Activated CD8-positive, alpha-beta T cell treated with anti-CD3 and anti-CD28 coated beads for 36 hours (primary cell): ENCODE measurements at places on chromosomes 13 and 19. TPM values are rescaled to one million over a fixed set of nuclear protein-coding genes. Genes with fewer than 3 reads are reported as not detected.

The RGL3 gene
- total RNA-seq = not detected

The ZNF433 gene
- total RNA-seq = 1.5 TPM

DNA sequence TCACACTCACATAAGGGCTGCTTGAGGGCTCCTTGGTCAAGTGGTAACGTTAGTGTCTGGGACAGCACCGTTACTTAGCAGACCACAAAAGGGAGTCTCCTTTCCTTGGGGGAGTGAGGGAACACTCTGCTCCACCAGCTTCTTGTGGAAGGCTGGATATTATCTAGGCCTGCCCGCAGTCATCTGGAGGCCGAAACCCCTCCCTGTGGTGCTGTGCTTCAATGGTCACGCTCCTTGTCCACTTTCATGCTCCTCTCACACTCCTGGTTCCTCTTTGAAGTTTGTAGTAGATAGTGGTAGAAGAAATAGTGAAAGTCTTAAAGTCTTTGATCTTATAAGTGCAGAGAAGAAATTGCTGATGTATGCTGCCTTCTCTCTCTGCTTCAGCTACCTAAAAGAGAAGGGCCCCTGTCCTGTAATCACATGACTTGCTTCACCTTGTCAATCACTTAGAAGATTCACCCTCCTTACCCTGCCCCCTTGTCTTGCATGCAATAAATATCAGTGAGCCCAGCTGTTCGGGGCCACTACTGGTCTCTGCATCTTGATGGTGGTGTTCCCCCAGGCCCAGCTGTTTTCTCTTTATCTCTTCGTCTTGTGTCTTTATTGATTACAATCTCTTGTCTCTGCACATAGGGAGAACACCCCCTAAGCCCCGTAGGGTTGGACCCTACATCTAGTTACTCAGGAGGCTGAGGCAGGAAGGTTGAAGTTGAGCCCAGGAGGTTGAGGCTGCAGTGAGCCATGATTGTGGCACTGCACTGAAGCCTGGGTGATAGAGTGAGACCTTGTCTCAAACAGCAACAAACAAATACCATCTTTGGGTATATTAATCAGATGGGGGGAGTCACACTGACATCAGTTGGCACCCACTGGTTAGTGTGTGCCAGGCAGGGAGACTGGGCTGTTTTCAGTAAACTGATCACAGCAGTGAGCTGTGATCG is 11.6 kb upstream of the MZF1 start:
- H3K4me3 ChIP-seq = no peak overlapping the region
- no peak overlapping the region for H3K27ac ChIP-seq
- peaks cover 10% of the 10 kb centered on the region for H3K4me1 ChIP-seq
- peaks cover 16% of the 10 kb centered on the region for H3K36me3 ChIP-seq
- no peak for DNase-seq

DNA sequence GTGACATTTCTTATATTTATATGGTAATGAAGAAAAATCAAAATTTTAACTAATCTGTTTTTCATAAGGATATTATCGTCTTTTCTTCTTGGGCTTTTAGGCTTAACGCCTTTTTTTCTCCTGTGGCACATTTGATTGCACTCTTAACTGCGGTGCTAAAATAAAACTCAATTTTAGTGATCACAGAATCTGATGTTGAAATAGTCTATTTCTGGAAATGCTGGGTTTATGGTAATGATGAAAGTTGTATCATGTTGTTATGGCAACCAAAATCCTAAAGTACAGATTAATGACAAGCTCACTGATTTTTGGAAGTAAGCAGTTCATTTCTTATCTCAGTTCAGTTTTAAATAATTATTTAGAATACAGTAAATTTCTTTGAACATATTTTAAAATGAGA is 85.3 kb downstream of the COG6 start:
- H3K36me3 ChIP-seq = peaks cover 16% of the 10 kb centered on the region
- DNase-seq = no peak
- H3K27ac ChIP-seq = no peak overlapping the region
- no peak overlapping the region for H3K4me3 ChIP-seq
- no peaks in the 10 kb centered on the region for H3K27me3 ChIP-seq

DNA sequence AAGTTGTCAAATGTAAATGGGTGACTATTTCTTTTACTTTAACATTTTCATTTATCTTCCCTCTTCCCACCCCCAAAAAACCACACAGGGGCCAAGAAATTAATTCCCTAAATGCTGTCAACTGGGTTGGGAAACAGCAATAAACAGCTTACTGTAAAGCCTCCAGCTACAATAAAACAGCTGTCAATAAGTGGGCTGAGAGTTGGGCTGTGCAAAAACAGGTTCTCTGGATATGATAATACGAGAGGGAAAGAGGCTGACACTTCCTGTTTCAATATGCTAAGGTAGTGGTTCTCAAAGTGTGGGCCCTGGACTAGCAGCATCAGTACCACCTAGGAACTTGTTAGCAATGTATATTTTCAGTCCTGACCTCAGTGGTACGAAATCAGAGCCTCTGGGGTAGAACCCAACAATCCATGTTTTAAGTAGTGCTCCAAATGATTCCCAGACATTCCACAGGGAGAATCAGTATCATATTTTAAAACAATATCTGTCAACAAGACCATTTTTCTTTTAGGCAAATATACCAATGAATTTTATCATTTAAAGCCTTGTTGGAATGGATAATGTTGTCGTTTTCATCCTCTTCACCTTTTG is 8.4 kb downstream of the PCDH9 start:
- DNase-seq = no peak
- H3K36me3 ChIP-seq = no peaks in the 10 kb centered on the region
- H3K27ac ChIP-seq = no peak overlapping the region
- H3K27me3 ChIP-seq = peaks cover 2% of the 10 kb centered on the region

DNA sequence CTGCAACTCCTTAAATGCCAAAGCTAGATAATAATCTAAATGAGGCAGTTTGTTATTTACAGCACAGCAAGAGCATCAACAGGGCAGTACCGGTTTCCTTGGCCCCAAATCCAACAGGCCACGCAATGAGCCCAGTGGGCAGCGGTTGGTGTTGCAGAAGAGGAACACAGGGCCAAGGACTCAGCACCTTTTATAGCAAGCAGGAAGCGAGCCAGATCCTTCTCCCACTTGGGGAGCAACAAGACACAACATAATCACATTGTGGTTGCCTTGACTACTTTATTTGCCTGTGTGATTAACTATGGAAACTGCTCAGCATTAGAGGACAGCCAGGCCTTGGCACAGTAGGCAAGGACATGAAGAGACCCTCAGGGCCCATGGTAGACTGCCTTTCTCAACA is 67.1 kb upstream of the HTR2A start:
- no peak for DNase-seq
- H3K27ac ChIP-seq = no peak overlapping the region
- no peak overlapping the region for H3K4me3 ChIP-seq
- no peaks in the 10 kb centered on the region for H3K4me1 ChIP-seq

The MBD3L2B gene
- total RNA-seq = not detected

DNA sequence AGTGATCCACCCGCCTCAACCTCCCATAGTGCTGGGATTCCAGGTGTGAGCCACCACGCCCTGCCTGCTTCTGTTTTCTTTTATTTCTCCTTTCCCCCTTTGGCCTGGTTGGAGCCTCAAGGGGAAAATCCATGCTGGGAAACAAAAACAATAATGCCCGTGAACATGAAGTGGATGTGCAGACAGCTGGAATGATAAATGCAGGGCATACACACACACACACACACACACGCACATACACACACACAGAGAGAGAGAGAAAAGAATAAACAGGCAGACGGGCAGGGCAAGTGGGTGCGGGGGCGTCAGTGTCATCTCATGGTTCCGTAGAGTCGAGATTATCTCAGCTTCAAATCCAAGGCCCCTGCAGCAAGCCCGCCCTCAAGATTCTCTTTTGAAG is 4.4 kb upstream of the PLEKHF1 start:
- DNase-seq = peak; percentile 88
- H3K4me1 ChIP-seq = peaks cover 36% of the 10 kb centered on the region
- H3K36me3 ChIP-seq = peaks cover under 1% of the 10 kb centered on the region
- peak overlapping the region; percentile 75 for H3K27ac ChIP-seq

DNA sequence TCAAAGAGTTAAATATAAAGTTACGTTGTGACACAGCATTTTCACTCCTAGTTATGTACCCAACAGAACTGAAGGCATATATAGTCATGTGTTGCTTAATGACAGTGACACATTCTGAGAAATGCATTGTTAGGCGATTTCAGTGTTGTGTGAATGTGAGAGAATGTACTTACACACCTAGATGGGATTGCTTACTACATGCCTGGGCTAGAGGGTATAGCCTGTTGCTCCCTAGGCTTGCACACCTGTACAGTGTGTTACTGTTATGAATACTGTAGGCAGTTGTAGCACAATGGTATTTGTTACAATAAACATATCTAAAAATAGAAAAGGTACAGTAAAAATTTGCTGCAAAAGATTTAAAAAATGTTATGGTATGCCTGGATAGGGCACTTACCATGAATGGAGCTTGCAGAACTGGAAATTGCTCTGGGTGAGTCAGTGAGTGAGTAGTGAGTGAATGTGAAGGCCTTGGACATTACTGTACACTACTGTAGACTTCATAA is 89.2 kb downstream of the DHRS12 start:
- H3K36me3 ChIP-seq = no peaks in the 10 kb centered on the region
- no peak overlapping the region for H3K4me3 ChIP-seq
- no peaks in the 10 kb centered on the region for H3K27me3 ChIP-seq
- H3K4me1 ChIP-seq = no peaks in the 10 kb centered on the region

DNA sequence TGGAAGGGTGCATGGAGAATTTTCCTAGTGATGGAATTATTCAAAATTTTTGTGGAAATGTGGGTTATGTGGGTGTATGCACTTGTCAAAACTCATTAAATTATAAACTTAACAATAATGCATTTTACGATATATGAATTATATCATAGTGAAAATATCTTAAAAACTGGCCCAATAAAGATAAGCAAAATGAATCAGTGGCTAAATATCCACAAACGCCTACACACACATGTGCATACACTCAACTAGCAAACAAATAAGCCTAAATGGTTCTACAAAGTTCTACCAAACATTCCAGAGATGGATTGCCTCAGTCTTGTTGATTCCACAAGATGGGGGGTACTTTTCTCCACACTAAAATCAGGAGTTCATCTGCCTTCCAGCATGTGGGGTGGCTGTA is 349.5 kb downstream of the TSHZ3 start:
- no peak overlapping the region for H3K27ac ChIP-seq
- no peak for DNase-seq
- H3K36me3 ChIP-seq = no peaks in the 10 kb centered on the region
- H3K27me3 ChIP-seq = peaks cover 5% of the 10 kb centered on the region

DNA sequence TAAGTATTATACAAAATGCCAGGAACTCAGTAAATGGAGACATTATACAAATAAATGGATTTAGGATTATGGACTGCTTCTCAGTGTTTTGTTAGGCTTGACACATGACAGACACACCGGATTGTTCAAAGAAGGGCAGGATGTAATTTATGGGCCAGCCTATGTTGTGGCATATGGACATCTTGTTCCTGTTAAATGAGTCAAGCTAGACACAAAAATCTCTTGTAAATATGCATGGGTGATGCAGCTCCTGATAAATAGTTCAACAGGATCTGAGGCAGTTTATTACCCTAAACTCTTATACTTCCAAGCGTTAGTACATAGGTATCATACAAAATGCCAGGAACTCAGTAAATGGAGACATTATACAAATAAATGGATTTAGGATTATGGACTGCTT is 502.3 kb downstream of the TBC1D4 start:
- H3K27me3 ChIP-seq = peaks cover 5% of the 10 kb centered on the region
- DNase-seq = no peak
- no peaks in the 10 kb centered on the region for H3K36me3 ChIP-seq
- H3K27ac ChIP-seq = no peak overlapping the region
- no peak overlapping the region for H3K4me3 ChIP-seq

GRCh38 chr19:41500443-41500842 is 57.5 kb downstream of the ERICH4 start:
- peaks cover 3% of the 10 kb centered on the region for H3K4me1 ChIP-seq
- DNase-seq = no peak
- no peaks in the 10 kb centered on the region for H3K36me3 ChIP-seq
- H3K27me3 ChIP-seq = peaks cover 15% of the 10 kb centered on the region
- H3K27ac ChIP-seq = no peak overlapping the region
- H3K4me3 ChIP-seq = no peak overlapping the region

DNA sequence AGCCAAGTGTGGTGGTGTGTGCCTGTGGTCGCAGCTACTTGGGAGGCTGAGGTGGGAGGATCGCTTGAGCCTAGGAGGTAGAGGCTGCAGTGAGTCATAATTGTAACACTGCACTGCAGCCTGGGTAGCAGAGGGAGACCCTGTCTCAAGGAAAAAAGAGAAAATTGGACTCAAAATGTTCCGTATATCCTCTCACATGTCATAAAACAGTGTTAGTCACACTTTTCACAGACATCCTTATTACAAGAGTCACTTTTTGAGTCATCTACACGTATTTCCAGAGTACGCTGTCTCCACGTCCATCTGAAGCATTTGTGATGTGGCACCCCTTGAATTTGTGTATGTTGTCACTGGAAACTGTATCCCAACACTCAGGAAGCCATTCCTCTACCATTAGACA is 133.0 kb downstream of the SIPA1L3 start:
- H3K36me3 ChIP-seq = no peaks in the 10 kb centered on the region
- no peak for DNase-seq
- H3K27ac ChIP-seq = no peak overlapping the region
- H3K4me3 ChIP-seq = no peak overlapping the region
- H3K27me3 ChIP-seq = no peaks in the 10 kb centered on the region

- H3K27me3 ChIP-seq = no peaks in the 10 kb centered on the region
- H3K4me1 ChIP-seq = no peaks in the 10 kb centered on the region
- no peaks in the 10 kb centered on the region for H3K36me3 ChIP-seq
These were observed 89.7 kb downstream of the FRY start for GRCh38 chr13:32121316-32121715.

DNA sequence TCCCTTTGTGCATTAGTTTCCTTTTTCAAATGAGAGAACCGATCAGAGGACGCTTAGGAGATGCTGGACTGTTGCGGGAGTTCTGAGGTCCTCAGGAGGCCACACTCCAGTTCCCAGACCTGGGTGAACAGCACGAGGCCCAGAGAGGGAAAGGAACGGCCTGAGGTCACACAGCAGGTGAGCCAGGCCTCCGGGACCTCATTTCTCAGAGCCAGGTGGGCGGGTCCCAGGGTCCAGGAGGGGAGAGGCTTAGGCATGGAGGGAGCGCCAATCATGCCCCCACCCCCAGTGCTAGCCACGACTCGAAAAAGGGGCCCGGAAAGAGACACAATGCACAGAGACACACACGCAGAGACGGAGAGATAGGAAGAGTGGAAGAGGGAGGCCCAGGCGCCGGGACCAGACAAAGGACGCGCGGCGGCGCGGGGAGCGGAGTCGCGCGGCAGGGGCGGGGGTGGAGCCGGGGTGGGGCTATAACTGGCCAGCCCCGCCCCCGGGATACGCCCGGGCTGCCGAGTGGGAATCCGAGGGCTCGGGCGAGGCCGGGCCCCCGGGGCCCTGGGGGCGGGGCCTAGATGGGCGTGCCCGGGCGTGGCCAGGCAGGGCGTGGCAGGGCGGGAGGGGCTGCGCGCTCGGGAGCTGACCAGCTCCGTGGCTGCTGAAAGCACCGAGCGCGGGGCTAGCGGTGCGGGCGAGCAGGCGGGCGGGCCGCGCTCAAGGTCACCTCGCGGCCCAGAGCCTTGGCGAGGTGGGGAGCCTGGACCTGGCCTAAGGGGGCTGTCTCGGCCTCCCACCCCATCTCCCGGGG is 1.6 kb downstream of the ELAVL3 start:
- peak; percentile 32 for DNase-seq
- H3K36me3 ChIP-seq = peaks cover 6% of the 10 kb centered on the region
- peaks cover 18% of the 10 kb centered on the region for H3K4me1 ChIP-seq
- H3K27me3 ChIP-seq = peaks cover 26% of the 10 kb centered on the region
- no peak overlapping the region for H3K27ac ChIP-seq
